ENCODE measurements at places on chromosomes 5 and 9.

GRCh38 chr5:78570646-78571045 lies 77.9 kb downstream of the LHFPL2 start:
- DNase-seq: peak; percentile 37

DNA sequence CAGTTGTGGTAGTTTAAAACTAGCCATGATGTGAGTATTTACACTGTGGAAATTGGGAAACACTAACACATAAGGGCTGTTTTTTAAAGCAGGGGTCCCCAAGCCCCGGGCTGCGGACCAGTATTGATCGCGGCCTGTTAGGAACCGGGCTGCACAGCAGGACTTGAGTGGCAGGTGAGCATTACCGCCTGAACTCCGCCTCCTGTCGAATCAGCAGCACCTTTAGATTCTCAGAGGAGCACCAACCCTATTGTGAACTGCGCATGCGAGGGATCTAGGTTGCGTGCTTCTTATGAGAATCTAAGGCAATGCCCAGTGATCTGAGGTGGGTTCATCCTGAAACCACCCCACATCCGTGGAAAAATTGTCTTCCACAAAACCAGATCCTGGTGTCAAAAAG lies 127.8 kb downstream of the PCSK5 start:
- no peak for DNase-seq

- no peak for DNase-seq
Measured at GRCh38 chr5:87405472-87406155, 7.1 kb downstream of the CCNH start.

DNA sequence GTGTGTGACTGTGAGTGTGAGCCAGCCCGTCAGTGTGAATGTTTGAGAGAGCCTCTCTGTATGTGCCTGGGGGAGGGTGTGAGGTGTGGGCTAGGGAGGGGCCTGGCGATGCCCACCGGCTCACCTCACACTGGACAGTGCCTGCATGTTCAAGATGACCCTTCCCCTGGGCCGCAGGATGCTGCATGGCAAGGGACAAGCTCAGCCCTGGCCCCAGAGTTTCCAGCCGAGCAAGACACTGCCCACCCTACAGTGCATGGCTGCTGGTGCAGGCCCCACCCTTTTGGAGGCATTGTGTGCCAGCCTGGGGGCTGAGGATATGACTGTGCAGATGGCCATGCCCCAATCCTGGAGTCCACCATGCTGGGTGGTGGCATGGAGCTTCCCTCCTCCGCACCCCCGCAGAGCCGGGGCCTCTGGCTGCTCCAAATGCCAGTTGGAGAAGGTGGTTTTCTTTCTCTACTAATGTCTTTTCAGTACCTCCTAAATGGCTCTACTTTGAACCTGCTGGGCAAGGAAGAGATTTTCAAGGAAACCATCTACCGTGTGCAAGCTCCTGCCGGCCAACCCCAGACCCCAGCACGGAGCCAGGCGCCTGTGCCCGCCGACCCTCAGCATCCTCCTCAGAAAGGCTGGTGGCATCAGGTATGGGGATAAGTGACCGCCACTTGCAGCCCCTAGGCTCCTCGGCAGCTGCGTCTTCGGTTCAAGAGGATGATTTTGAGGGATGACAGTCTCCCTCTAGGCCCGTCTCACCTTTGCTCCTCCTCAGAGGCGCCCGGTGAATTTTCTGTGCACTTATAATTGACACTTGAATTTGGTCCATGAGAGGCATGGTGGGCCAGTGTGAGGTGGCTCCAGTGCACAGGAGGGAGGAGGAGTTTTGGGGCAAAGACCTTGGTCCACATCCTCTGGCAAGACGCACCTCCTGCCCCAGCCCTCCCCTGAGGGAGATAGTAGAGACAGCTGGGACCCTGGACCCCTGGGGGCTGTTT lies 27.7 kb downstream of the FGD3 start:
- peak; percentile 89 for DNase-seq

- no peak for DNase-seq
Measured at GRCh38 chr9:13427587-13427986, 148.1 kb upstream of the MPDZ start.

- DNase-seq: no peak
Measured at GRCh38 chr5:148992265-148992664, 70.6 kb downstream of the SH3TC2 start.

DNA sequence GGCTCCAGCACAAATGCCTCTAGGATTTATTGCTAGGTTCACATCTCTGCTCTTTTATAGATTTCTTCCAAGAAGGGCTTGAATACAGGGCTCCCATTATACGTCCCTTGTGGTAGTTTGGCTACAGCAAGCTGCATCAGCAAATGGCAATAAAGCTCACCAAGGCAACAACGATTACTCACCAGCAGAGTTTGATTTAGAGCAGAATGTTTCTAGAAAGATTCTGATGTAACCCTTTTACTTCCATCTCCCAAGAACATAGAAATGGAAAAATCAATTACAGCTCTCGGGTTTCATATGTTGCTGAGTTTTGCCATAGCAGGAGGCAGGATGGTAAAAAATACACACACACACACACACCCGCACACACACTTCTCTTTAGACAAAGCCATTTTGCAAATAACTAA lies 124.2 kb upstream of the TNPO1 start:
- DNase-seq: no peak

- DNase-seq: peak; percentile 97
Measured at GRCh38 chr9:129802833-129803675, at the start of gene TOR1B. Gene TOR1B, plus strand, starts transcription at chr9:129803184. Its CDS starts 29 bp downstream, at chr9:129803213.

DNA sequence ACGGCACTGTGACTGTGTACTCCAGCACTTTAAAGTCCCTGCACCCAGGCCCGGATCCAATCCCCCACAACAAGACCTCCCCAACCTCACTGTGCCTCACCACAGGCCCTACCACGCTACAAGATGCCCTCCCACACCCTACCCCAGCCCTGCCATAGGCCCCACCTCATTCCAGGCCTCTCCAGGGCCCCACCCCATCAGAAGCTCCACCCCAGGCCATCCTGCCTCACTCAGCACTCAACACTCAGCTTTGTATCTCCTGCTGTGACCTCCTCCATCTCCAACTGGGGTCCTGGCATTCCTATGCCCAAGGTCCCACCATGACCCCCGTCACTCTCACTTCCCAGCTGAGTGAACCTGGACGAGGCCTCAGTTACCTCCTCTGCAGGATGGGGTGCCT lies 38.8 kb downstream of the BARX1 start:
- DNase-seq: no peak

GRCh38 chr5:95930141-95930930 lies 31.3 kb downstream of the ELL2 start:
- no peak for DNase-seq

DNA sequence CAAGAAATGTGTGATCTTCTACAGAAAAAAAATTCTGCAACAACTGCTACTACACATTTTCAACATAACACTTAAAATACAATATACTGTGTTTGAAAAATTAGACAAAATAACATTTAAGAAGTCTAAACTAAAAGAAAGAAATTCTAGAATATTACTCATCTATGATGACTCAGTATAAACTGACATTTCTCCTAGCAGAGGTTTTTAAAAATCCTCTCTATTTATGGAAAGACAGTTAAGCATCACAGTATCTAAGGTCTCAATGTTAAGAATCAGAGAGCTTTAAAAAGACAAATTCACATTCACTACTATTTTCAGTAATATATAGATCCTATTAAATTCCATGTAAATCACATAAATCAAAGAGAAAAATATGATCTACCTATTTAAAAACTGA lies 61.3 kb downstream of the NR2F1-AS1 start:
- no peak for DNase-seq

DNA sequence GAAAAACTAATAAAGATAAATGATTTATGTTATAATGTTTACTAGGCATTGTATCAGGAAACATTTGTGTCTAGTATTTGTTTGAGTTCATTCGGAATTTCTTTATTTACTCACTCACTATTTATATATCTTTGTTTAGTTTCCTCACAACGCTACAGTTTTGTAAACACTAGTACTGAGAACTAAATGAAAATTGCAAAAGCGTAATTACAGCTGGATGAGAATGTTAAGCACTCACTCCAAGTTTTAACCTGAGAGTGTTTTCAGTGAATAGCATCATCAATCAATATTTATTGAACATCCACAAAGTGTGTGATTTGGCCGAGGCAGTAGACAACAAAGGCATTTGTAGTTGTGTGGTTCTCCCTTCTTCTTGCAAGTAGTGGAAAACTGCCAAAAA lies 969.6 kb upstream of the DMAC1 start:
- DNase-seq: no peak

DNA sequence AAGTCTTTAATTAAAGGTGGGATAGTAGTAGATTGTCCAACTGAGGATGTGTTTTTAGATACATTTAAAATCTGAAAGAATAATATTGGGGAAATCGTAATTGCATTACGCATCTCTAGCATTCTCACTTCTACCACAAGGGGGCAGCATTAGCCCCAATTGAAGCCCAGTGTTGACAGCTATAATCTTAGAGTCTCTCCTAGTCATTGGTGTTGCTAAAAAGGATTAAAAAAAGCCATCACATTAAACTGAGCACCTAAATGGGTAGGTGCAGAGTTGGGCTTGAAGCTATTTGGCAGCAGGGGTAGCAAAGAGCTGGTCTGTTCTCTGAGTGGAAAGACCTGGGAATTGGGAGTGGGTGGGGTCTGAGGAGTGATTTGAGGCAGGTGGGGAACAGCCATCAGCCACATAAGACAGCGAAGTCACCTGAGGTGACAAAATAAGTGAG lies 177.2 kb downstream of the OSTF1 start:
- DNase-seq: no peak

DNA sequence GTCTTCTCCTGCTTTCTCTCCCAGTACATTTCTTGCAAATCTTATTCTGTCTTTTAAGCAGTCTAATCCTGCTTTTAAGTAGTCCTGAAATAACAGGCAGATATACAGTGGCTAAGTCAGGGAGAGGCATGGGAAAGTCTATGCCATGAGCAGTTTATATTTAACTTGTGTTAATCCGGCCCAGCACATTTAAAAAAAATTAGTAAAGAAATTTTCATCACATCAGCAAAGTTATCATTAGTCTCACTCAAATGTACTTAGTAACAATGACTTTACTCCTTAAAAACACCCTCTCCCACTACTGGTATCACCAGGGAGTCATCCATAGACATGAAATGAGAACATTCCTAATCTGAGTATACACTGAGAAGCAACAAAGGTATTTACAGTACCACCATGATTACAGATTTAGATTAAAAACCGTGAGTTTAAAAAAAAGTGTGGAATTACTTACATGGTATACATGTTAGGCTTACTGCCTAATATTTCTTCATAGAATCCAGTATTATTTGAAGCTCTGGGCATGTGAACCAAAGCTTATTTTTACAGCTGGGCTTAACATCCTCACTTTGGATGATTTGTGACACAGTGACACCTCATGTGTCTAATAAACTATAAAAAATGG lies 75.9 kb upstream of the DAB2 start:
- DNase-seq: no peak

GRCh38 chr5:171462928-171463861 lies 43.7 kb downstream of the FGF18 start:
- DNase-seq: no peak

GRCh38 chr9:123353984-123354591 lies 1.9 kb upstream of the CRB2 start:
- DNase-seq: no peak

GRCh38 chr5:123157791-123158581 lies 68.9 kb downstream of the PRDM6 start:
- no peak for DNase-seq

GRCh38 chr5:73304381-73304780 lies 131.4 kb downstream of the TMEM174 start:
- no peak for DNase-seq

DNA sequence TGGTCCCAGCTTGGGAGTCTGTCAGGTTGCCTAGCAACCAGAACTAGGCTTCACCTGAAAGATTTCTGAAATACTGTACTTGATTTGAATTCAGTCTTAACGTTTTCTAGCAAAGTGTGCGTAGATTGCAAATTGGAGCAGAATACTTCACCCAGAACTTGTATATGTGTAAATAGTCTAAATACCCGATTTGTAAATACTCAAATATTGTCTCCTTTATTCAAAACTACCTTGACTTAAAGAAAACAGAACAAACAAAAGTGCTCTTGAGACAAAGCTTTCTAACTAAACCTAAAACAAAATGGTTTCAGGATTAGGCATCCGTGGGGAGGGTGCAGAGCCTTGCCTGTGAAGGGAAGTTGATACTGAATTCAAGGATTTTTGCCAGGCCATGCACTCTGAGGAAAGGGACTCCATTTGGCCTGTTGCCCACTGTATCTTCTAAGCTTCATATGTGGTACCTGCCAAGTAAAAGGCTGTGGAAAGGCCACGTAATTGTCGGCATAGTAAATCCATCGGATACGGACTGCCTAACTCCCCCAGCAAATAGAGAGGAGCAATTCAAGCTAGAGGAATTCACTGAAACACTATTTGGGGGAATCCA lies 744 bp upstream of the HMGCS1 start:
- no peak for DNase-seq

DNA sequence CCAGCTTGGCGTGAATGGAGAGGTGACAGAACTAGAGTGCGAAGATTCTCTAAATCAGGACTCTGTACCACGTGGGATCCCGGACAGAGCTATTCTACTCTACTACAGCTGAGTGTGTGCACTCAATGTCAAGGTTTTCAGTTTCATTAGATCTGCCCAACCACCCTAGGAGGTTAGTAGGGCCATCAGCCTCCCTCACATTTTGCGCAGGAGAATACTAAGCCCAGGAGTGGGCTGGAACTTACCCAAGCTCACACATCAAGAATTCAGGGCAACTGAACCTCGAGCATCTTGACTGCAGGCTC lies 68.3 kb upstream of the TBC1D2 start:
- DNase-seq: no peak

GRCh38 chr5:16679863-16680262 lies 63.1 kb upstream of the RETREG1 start:
- DNase-seq: no peak

- no peak for DNase-seq
Measured at GRCh38 chr9:135815830-135816650, 91.3 kb downstream of the CAMSAP1 start.

GRCh38 chr9:82180711-82181110 lies 192.1 kb downstream of the SPATA31D1 start:
- DNase-seq: no peak

DNA sequence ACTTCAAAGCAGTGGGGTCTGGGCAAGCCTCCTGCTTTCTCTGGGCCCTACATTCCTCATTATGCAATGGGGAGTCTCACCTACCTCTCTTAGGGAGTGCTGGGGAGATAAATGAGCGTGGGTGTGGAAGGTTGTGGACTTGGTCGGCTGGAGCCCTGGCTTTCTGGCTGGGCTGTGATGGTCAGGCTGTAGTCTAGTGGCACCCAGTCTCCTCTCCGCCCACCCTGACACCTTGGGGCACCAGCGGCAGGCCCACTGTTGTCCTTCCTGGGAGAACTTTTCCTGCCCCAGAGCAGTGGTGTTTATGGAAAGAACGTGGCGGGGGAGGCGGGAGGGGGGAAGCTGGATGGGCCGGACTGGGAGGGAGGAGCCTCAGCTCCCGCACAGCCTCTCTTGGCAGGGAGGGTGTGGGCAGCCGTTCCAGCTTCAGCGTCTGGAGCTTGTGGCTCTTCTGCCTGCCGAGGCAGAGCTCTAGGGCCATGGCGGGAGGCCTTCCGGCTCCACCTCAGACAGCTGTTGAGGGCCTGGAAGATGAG lies 4.1 kb downstream of the PTGS1 start:
- no peak for DNase-seq

GRCh38 chr5:112711436-112711835 lies 26.2 kb upstream of the APC start:
- DNase-seq: peak; percentile 8

- DNase-seq: no peak
Measured at GRCh38 chr5:2739360-2740050, 12.0 kb downstream of the IRX2 start.

Data from esophagus muscularis mucosa (tissue), 4 donors.